Heart right ventricle (tissue), 16 donors: ENCODE measurements at places on chromosomes 3 and 15.
A peak's percentile ranks its signal among the peaks of the same experiment; 100 is the strongest.

GRCh38 chr15:90219421-90220141 lies 14.2 kb downstream of the CIB1 start:
- peak; percentile 60 for DNase-seq

GRCh38 chr3:128546646-128547045 lies 53.6 kb upstream of the GATA2 start:
- no peak for DNase-seq

DNA sequence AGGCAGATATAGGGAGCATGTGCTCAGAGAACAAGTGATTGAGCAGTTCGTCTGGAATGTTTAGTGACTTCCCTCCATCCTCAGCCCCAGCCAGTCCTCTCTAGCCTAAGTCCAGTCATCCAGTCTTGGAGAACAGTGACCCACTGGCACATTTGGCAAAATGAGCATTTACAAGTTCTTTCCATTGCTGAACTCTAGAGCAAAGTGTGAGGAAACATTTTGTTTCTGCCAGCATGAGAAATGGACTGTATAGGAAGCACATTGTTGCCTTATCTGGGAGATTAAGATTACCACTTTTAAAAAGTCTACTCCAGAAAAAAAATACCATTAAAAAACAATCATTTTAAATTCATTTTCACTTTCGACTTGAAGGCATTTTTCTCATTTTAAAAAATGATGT lies 353.6 kb downstream of the SHQ1 start:
- no peak for DNase-seq

GRCh38 chr3:134430950-134431445 lies 54.8 kb downstream of the ANAPC13 start:
- DNase-seq, result no peak

- no peak for DNase-seq
Measured at GRCh38 chr3:182544542-182544941, 248.8 kb upstream of the ATP11B start.

GRCh38 chr15:70954171-70954570 lies 61.5 kb downstream of the LRRC49 start:
- DNase-seq, result no peak

DNA sequence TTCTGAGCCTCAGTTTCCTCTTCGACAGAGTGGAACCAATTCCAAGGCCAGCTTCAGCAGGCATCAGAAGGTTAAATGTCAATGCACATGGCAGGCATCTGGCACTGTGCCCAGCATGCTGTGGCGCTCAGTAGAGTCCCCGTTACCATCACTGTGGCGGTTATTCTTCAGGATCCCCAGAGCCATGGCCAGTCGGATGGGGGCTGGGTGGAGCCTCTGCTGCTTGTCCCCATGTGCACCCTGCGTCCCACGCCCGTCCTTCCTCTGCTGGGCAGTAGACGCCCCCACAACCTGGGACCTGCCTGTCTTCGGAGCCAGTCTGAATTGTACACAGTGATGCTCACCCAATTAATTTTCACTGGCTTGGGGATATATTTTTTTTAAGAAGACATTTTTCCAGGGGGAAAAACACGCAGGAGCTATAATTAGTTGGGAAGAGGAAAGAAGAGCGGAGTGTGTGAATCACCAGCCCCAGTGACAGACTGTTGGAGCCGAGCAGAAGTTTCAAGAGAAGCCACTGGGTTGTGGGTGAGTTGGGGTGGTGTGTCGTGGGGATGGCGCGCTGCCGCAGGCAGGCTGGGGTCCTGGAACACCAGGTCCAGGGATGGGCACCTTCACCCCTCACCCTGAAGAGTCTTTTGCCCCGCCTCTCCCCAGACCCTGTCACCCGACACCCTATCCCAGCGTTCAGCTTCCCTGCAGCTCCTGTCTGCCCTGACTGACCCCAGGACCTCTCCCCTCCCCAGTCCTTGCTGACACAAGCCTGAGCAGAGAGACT lies 26.8 kb upstream of the RPL29 start:
- DNase-seq, result peak; percentile 68

- no peak for DNase-seq
Measured at GRCh38 chr15:88331291-88331690, 74.8 kb upstream of the NTRK3 start.

DNA sequence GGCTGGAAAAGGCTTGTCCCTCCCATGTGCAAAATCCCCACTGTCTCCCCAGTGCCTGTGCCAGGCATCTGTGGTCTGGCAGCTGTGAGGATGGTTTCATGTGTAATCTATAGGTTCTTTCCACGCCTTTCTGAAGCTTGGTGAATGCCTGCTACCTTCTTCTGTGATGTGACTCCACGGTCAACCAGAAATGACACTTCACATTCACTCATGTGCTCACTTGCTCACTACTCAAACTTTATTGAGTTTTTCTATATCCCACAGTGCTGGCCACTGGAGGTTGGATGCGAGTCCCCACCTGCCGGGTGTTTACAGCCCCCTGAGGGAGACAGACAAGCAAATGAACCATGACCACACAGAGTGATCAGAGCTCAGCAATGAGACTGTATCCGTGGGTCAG lies 27.9 kb upstream of the TLE3 start:
- DNase-seq, result no peak

GRCh38 chr15:40891810-40892446 lies 2.3 kb upstream of the VPS18 start:
- no peak for DNase-seq

GRCh38 chr3:64827431-64827830 lies 139.6 kb upstream of the ADAMTS9 start:
- DNase-seq, result no peak

DNA sequence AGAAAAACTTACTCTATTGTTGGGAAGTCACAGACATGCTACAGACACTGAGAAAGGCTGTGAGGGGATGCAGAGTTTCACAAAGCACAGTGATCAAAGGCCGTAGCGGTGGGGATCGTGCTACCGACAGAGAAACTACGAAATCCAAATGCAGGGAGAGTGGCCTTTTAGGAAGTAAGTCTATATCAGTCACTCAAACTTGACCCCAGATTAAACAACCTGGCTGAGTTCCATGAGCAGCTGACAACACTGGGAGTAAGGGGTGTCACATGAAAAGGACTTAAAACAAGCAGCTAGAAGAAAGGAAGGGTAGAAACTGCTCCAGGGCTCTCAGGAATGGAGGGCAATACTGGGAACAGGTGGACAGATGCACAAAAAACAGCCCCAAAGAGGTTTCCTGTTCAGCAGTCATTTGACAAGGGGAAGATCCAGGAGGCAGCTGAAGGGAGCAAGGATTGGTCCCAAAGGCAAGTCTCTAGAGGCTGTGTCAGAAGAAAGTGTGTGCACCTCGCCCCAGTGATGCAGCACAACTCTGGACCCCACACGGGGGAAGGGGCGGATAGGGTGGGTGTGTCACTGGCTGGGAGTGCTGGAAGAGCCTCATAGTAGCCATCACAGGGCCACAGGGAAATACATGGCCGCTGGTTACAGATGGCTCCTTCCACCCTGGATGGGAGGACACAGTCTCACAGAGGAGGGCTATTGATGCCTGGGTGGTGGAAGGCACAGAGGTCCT lies 20.3 kb upstream of the HDAC11 start:
- DNase-seq, result no peak

GRCh38 chr3:41522612-41523011 lies 323.3 kb downstream of the CTNNB1 start:
- DNase-seq, result no peak

- no peak for DNase-seq
Measured at GRCh38 chr15:74192751-74193150, 9.8 kb downstream of the STRA6 start.
